CD4-positive, alpha-beta memory T cell (primary cell): ENCODE measurements at places on chromosomes 3 and 15. TPM values are rescaled to one million over a fixed set of nuclear protein-coding genes. Genes with fewer than 3 reads are reported as not detected.

DNA sequence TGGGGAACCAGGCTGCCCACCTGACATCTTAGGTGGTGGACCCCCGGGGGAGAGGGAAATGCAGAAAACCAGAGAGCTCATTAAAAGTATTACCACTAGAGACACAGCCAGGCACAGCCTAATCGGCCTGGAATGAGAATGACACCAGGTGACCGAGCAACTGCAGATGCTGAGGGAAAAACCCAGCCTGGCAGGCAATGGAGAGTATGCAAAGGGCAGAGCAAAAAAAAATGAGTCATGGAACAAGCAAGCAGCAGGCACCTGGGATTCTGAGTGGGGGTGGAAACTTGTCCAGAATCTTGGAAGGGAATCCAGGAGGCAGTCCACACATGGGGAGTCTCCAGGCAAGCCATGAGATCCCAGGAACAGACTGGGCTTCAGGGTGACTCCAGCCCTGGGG lies 183.7 kb upstream of the LRRN1 start:
- no peak overlapping the region for H3K27ac ChIP-seq
- no peaks in the 10 kb centered on the region for H3K36me3 ChIP-seq
- H3K4me1 ChIP-seq, result no peaks in the 10 kb centered on the region

DNA sequence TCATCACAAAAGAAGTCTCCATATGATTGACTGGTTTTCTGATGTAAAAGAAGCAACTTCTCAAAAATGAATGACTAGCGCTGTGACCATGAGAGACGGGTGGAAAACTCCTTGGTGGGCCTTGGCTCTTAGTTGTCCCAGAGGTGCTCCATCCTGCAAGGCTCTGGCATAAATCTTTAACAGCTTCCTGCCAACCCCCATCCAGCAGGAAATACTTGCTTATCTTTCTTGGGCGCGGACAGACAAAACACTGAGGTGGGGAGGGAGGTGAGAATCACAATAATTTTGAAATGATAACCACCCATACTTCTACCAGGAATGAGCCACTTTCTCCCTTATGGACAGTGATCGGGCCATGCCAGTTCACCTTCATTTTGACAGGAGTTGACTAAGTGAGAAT lies 128.6 kb downstream of the STT3B start:
- no peak for DNase-seq
- no peak overlapping the region for H3K4me3 ChIP-seq
- H3K36me3 ChIP-seq, result no peaks in the 10 kb centered on the region
- no peak overlapping the region for H3K27ac ChIP-seq

GRCh38 chr3:34362910-34363309 lies 564.5 kb downstream of the PDCD6IP start:
- H3K36me3 ChIP-seq, result no peaks in the 10 kb centered on the region
- no peak for DNase-seq
- no peaks in the 10 kb centered on the region for H3K27me3 ChIP-seq
- H3K4me1 ChIP-seq, result no peaks in the 10 kb centered on the region
- no peak overlapping the region for H3K4me3 ChIP-seq
- no peak overlapping the region for H3K27ac ChIP-seq

DNA sequence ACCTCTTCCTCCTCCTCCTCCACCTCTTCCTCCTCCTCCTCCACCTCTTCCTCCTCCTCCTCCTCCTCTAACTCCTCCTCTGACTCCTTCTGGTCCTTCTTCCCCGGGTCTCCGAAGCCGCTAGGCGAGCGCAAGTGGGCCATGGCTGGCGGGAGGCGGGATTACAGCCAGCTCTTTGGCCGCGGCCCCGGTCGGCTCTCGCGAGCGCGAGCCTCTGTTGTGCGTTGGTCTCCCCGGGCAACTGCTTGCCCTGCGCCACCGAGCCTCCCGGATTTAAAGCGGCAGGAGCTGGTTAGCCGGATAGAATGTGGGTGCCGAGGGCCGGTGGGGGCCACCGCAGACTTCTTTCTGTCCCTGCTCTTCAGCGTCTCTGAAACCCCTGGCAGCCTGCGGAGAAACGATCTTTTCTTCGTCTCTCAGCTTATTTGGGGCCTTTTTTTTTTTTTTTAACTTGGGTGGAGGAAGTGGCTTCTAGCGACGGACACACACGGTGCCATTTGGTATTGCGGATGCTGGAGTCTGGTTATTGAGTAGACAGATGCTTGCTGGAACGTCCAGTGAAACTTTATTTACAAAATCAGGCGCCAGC lies at the start of gene ERICH6:
Gene ERICH6, minus strand, starts transcription at position 165 of the 589 bp plus-strand sequence. Its CDS starts 22 bp downstream, at position 143.
- H3K36me3 ChIP-seq, result no peaks in the 10 kb centered on the region
- H3K4me1 ChIP-seq, result peaks cover 14% of the 10 kb centered on the region
- peak within 1 kb of the TSS; percentile 82 for H3K27ac ChIP-seq
- no peaks in the 10 kb centered on the region for H3K27me3 ChIP-seq
- H3K4me3 ChIP-seq, result peak within 1 kb of the TSS; percentile 78

- H3K4me1 ChIP-seq, result no peaks in the 10 kb centered on the region
- H3K27me3 ChIP-seq, result no peaks in the 10 kb centered on the region
- no peak for DNase-seq
- H3K4me3 ChIP-seq, result no peak overlapping the region
Measured at GRCh38 chr3:126149960-126150515, 30.3 kb downstream of the ALDH1L1 start.

DNA sequence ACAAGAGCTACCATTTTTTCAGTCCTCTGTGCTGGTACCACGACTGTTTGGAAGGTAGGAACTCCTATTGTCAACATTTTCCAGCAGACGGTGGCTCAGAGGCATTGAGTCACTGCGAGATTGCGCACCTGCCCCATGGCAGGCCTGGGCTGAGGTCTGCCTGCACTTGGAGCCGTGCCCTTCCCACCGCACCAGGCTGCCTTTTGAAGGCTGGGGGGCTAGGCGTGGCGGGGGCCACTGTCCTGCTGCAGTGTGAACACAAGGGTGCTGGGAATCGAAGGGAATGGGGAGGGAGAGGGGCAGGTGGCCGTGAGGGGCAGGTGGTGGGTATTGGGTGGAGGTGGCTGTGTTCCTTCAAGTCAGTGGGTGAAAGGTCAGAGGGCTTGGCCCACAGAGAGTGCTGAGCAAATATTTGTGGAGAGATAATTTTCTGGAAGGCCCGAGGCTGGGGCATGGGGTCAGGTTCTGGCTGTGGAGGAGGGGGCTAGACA lies 16.3 kb downstream of the SNX33 start:
- no peak overlapping the region for H3K4me3 ChIP-seq
- H3K4me1 ChIP-seq, result no peaks in the 10 kb centered on the region
- no peaks in the 10 kb centered on the region for H3K36me3 ChIP-seq
- no peaks in the 10 kb centered on the region for H3K27me3 ChIP-seq
- H3K27ac ChIP-seq, result no peak overlapping the region

DNA sequence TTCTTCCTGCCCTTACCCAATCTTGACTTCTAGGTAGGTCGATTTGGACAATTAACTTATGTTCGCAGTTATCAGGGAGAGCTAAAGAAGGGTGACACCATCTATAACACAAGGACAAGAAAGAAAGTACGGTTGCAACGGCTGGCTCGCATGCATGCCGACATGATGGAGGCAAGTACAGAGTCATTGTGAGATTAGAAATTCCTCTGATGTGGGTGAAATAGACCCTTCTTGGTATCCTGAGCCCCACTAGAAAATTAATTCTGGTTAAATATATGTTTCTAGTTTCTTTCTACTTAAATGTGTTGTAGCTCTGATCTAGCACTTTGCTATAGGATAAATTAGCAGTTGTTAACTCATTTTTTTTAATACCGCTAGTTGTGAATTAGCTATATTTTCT lies 13.6 kb downstream of the LXN start:
- H3K27ac ChIP-seq, result no peak overlapping the region
- no peak overlapping the region for H3K4me3 ChIP-seq
- H3K27me3 ChIP-seq, result no peaks in the 10 kb centered on the region
- no peak for DNase-seq

Gene FAM240A
- polyA plus RNA-seq, result not detected

Gene UNC45A
- polyA plus RNA-seq, result 68.9 TPM
